Central memory CD8-positive, alpha-beta T cell (primary cell): ENCODE measurements at places on chromosomes 6 and 20.

DNA sequence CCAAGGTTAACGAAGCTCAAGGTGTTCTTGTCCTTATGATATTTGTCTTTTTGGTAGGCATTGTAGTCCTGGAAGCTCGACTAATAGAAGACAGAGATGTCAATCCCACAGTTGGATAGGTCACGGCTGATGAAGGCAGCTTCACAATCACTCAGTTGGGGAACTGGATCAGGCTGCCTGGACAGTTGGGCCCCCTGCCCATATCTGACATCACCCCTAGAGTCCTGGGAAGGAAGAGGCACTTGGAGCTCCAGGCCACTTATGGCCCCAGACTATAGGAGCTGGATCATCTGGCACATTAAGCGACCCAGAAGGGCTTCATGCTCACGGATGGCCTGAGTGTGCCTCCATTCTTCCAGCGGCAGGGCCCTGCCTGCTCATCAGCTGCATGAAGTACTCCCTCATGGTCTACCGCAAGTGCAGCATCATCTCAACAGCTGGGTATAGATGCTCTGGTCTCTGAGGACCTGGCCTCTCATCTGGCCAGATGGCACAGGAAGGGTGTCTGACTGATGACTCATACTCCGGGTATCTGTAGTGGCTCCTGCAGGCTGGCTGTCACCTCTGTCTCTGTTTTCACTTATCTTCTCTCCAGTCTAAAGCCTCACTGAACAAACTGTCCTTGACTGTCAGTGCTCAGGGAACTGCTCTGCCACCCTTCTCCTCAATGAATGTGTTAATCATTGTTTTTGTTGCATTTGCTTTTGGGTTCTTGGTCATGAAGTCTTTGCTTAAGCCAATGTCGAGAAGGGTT is 29.2 kb upstream of the SSR1 start:
- no peak for DNase-seq

GRCh38 chr6:16659466-16660156 is 101.6 kb downstream of the ATXN1 start:
- DNase-seq: no peak

DNA sequence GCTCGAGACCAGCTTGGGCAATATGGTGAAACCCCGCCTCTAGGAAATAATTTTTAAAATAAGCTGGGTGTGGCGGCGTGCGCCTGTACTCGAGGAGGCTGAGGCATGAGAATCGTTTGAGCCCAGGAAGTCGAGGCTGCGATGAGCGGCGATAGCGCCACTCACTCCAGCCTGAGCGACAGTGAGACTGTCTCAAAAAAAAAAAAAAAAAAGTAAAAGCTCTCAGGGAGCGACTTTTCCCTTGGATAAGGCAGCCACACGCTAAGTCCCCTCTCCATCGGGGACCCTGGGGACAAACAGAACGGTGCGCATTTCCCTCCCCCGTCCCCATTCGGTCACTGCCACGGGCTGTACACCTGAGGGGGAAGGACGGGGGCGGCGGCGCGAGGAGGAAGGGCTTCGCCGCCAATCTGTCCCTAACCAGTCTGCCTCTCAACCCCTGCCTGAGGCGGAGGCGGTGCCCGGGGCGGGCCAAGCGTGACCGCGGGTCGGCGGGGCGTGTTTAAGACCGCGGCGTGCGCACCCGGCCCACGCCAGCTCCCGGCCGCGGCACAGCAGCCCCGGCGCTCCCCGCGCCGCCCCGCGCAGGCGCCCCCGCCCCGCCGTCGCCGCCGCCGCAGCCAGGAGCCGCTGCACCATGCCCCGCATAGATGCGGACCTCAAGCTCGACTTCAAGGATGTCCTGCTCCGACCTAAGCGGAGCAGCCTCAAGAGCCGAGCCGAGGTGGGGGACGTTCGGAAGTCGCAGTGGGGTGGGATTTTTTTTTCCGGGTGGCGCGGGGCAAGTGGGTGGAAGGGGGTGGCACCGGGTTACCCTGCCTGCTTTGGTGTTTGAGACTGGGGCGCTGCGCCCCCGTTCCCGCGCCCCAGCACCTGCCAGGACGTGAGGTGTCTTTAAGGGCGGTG is at the start of gene GMPR:
GMPR (plus strand) TSS at position 531 of the 906 bp plus-strand sequence; CDS start at position 638, 107 bp downstream.
- peak; percentile 63 for DNase-seq

GRCh38 chr6:33694401-33694931 is 17.0 kb downstream of the UQCC2 start:
- no peak for DNase-seq

GRCh38 chr6:132236281-132236680 is 165.0 kb downstream of the MOXD1 start:
- no peak for DNase-seq

GRCh38 chr20:59305908-59306655 is 5.7 kb downstream of the EDN3 start:
- no peak for DNase-seq

- DNase-seq: no peak
Observed at GRCh38 chr6:158630938-158631616, 13.5 kb downstream of the DYNLT1 start.

GRCh38 chr6:82795940-82796339 is 269.7 kb downstream of the UBE3D start:
- DNase-seq: no peak

- no peak for DNase-seq
Observed at GRCh38 chr6:14944593-14944992, 301.3 kb upstream of the JARID2 start.

GRCh38 chr6:118551063-118552053 is 3.3 kb downstream of the PLN start:
- DNase-seq: no peak

DNA sequence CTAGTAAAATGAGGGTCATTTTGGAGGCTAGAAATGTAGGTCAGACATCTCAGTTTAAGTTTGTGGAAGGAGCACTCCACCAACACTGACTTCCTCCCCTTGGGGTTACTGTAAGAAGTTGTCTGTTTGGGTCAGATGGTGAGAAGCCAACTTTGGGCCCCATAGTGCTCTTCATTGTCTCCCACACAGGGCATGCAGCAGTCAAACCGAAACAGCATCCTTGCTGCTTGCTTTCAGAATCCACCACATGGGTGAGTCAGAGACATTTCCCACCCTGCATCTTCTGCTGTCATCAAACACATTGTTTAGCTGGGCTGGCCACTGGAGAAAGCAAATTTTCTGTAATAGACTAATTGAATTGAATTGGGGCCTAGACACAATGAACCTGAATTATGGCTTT is 16.8 kb downstream of the IL17F start:
- DNase-seq: no peak

DNA sequence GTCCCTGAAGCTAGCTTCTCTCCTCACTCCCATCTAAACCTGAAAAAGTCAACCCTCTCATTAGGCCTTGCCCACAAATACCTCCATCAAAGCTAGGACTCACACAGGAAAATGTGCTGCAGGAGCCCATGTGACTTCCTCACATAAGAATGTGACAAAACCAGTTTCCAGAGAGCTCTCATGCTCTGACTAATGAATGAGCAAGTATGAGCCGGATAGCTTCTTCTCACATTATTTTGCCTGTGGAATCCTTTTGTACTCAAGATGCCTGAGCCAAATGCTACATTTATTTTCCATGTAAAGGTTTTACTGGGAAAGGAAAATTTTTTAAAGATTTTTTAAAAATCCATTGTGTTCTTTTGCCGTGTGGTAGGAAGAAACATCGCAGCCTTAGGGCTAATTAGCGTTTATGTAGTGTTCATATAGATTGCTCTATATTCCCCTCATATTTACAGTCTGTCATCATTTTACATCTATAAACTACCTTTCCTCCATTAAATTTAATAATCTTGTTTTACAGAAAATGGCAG is 68.6 kb upstream of the CCN6 start:
- peak; percentile 23 for DNase-seq

GRCh38 chr6:90175627-90176538 is 120.8 kb downstream of the BACH2 start:
- no peak for DNase-seq

- no peak for DNase-seq
Observed at GRCh38 chr6:107735906-107736635, 88.0 kb downstream of the SCML4 start.

DNA sequence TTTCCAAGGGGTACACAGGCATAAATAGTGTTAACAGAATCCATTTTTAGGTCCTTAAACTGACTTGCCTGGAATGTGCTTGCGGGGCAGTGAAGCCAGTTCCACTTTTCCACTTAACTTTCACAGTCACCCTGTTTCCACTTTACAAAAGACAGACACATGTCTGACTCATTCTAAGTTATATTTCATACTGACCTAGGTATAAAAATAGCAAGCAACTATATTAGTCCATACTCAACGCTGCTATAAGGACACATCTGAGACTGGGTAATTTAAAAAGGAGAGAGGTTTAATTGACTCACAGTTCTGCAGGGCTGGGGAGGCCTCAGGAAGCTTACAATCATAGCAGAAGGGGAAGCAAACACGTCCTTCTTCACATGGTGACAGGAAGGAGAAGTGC is 88.2 kb downstream of the MTFR2 start:
- no peak for DNase-seq

GRCh38 chr6:113719545-113719944 is 137.6 kb upstream of the MARCKS start:
- DNase-seq: no peak

DNA sequence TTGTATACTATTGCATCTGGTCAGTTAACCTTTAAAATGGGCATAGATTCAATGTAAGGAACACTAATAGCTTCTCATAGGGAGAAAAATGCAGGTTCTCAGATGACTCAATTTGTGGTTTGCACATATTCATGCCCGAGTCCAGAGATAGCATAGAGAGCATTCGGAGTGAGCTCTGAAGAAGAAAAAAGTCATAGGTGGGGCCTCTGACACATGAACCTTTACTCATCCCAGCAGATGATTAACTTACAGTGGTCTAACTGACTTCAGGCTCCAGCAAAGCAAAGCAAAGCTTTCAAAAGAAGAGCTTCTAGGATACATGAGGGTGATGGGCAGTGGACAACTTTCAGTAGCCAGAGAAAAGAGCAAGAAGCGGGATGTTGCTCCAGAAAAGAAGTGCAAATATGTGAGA is 55.3 kb upstream of the BTN3A2 start:
- DNase-seq: no peak

- no peak for DNase-seq
Observed at GRCh38 chr20:61757678-61758563, 307.8 kb downstream of the TAF4 start.

GRCh38 chr6:39193201-39193791 is 36.0 kb downstream of the KCNK5 start:
- no peak for DNase-seq

- no peak for DNase-seq
Observed at GRCh38 chr20:58665606-58666005, 14.5 kb downstream of the STX16 start.

DNA sequence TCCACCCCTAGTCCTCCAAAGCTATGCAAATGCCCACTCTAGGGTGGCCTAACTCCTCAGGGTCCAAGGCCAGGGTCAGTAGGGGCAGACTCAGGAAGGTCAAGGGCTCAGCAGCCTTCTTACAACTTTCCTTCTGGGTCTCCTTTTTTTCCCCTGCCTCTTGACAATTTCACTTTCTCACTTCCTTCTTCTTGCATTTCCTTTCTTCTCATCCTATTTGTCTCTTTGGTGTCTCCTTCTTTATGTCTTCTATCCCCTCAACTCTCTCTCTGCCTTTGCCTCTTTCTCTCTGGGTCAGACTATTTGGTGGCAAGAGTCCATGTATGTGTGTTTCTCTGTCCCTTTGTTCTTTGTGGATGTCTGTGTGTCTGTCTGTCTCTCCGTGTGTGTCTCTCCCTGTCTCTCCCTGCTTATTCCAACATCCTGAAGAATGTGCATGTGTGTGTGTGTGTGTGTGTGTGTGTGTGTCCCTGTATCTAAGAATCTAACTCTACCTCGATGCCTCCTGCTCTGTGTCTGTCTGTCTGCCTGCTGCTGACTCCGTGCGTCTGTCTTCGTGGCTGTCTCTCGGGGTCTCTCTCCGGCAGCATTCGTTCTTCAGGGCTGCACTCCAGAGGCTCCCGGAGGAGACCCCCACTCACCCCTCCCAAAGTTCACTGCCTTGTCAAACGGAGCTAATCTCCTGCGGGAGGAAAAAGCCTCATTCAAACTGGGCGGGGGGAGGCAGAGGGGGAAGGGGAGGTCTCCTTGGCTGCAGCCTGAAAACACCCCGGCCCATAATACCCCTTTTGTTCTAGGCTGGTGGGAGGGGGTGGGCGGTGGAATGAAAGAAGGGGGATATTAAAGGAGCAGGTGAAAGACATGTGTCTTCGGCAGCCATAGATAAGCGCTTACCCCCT is 51.7 kb upstream of the FOXP4 start:
- no peak for DNase-seq

DNA sequence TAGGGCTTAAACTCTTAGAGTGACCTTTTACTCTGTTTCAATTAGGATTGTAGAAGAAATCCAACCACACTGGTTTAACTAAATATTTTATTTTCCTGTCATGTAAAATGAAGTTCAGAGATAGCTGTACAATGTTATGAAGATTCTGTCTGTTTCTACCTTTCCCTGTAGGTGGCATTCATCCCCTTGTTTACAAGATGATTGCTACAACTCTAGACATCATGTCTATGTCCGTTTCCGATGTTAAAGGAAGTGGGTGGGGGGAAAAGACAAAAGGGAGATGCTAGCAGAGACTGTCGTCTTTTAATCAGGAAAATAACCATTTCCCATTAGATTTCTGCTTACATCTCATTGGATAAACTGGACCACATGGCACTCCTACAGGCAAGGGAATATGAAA is 30.9 kb upstream of the RIMS1 start:
- DNase-seq: no peak

GRCh38 chr6:112330071-112330878 is 16.9 kb upstream of the RFPL4B start:
- no peak for DNase-seq

DNA sequence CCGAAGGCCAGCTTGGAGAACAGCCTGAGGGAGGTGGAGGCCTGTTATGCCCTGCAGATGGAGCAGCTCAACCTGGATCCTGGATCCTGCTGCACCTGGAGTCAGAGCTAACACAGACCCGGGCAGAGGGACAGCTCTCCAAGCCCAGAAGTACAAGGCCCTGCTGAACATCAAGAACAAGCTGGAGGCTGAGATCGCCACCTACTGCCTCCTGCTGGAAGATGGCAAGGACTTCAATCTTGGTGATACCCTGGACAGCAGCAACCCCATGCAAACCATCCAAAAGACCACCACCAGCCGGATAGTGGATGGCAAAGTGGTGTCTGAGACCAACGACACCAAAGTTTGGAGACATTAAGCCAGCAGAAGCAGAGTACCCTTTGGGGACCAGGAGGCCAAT is 223.5 kb upstream of the ID4 start:
- DNase-seq: no peak

DNA sequence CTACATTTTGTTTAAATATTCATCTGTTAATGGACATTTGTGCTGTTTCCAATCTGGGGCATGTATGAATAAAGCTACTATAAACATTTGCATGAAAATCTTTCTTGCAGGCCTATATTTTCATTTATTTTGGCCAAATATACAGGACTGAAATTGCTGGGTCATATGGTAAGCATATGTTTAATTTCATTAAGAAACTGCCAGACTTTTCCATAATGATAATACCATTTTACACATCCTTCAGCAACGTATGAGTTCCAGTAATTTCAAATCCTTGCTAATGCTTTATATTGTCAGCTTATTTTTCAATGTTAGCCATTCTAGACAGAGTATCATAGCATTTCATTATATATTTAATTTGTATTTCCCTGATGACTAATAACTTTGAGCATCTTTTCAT is 51.0 kb downstream of the GPR6 start:
- no peak for DNase-seq
